ENCODE measurements at places on chromosomes 13 and 19.

- no peak for DNase-seq
Measured at GRCh38 chr13:52109116-52109670, 19.7 kb downstream of the NEK5 start.

DNA sequence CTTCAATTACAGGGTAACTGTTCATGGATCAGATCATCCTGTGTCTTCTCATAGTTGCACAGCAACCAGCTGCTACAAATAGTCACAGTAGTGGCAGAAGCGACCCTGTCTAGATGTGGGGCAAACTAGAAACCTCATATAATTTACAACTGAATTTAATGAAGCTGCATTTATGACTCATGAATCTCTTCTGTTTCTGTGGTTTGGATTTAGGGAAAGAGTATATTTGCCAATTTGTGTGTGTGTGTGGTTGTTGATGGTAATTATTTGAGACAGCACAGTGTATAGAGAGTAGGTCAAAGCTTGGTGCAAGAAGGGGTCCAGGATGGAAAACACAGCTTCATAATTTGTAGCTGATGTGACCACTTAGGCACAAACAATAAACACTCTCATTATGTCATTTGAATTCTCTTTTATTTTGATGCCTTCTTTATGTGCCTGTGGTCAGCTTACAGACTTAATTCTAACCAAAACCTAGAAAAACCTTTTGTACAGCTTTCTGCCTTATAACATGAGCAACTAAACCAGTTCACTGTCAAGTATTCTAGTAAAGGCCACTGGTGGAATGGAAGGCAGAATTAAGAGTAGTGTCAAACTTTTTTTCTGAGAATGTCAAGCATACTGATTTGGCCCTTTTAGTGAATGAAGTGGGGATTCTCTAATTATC is 218.1 kb downstream of the TBC1D4 start:
- no peak for DNase-seq

- DNase-seq = no peak
Measured at GRCh38 chr13:112349681-112350080, 26.5 kb upstream of the SPACA7 start.

- DNase-seq = no peak
Measured at GRCh38 chr13:41994696-41995095, 33.8 kb upstream of the VWA8 start.

GRCh38 chr13:100089465-100090032 is 656 bp downstream of the PCCA start:
- no peak for DNase-seq
